NCI-H460 (cell line): ENCODE measurements at places on chromosomes 4 and X. TPM values are rescaled to one million over a fixed set of nuclear protein-coding genes. Genes with fewer than 3 reads are reported as not detected.

Gene SSX2
- total RNA-seq = not detected in 2 replicates

Gene GLRA3
- 0.09 and 0.15 TPM in 2 replicates for total RNA-seq

Gene ETFDH
- 35.3 and 38.9 TPM in 2 replicates for total RNA-seq

Gene LAS1L
- 45.4 and 48.7 TPM in 2 replicates for total RNA-seq

Gene ADH1A
- not detected in 2 replicates for total RNA-seq

Gene CT45A5
- total RNA-seq = not detected in 2 replicates

Gene MAGEA9B
- 0.12 TPM in 1 of 2 replicates, not detected in the other for total RNA-seq

Gene CLDN34
- not detected in 2 replicates for total RNA-seq

Gene CD38
- 0.02 TPM in 1 of 2 replicates, not detected in the other for total RNA-seq

Gene ADRA2C
- 15.0 and 19.8 TPM in 2 replicates for total RNA-seq

Gene GPM6B
- 0.50 and 0.75 TPM in 2 replicates for total RNA-seq

Gene HTN1
- total RNA-seq = not detected in 2 replicates

Gene CXCL3
- 11.1 and 12.8 TPM in 2 replicates for total RNA-seq

Gene USP51
- total RNA-seq = 0.49 and 0.67 TPM in 2 replicates

Gene PPARGC1A
- total RNA-seq = 1.5 and 2.0 TPM in 2 replicates

Gene ODAPH
- not detected in 2 replicates for total RNA-seq

Gene USP27X
- total RNA-seq = 1.3 and 2.1 TPM in 2 replicates
